K562 (cell line): ENCODE measurements at places on chromosomes 11 and 22.

DNA sequence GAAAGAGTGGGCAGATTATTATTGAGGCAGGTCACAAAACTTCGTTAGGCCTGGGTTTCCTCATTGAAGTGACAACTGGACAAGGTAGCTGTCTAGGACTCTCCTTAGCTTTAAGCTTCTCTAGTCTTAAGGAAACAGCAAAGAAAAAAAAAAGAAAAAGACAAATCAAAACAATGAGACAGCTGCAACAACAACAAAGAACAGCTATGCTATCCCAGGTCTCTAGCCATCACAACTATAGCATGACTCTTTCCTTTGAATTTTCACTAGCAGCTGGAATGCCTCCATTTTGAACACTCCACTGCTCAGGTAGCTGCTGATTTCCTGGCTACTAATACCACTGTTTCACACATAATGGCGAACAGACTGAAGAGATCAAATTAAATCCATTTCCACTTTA is 302.4 kb upstream of the SORL1-AS1 start:
- no peak for DNase-seq

DNA sequence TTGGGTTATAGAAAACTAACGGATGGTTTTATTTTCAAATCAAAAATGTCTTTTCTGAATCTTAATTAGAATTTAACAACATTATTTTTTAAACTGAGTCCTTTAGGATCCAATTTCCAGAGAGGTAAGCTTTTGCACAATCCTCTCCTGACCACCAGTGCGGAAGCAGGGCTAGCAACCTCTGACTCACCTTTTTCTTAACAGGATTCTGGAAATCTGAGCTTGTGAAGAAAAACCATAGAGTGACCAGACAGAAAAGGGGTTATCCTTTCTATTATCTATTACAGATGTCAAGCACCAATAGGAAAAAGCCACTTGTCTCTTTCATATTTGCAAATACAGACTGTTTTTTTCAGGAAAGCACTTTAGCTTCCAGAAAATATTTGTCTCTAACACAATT is 25.3 kb downstream of the ALG9 start:
- DNase-seq, result no peak

- no peak for DNase-seq
These were observed 121.3 kb downstream of the NECTIN1 start for GRCh38 chr11:119607726-119608125.

- no peak for DNase-seq
These were observed 83.6 kb upstream of the BLID start for GRCh38 chr11:122199661-122200060.

GRCh38 chr11:102234779-102235439 is 82.4 kb upstream of the BIRC3 start:
- no peak for DNase-seq

DNA sequence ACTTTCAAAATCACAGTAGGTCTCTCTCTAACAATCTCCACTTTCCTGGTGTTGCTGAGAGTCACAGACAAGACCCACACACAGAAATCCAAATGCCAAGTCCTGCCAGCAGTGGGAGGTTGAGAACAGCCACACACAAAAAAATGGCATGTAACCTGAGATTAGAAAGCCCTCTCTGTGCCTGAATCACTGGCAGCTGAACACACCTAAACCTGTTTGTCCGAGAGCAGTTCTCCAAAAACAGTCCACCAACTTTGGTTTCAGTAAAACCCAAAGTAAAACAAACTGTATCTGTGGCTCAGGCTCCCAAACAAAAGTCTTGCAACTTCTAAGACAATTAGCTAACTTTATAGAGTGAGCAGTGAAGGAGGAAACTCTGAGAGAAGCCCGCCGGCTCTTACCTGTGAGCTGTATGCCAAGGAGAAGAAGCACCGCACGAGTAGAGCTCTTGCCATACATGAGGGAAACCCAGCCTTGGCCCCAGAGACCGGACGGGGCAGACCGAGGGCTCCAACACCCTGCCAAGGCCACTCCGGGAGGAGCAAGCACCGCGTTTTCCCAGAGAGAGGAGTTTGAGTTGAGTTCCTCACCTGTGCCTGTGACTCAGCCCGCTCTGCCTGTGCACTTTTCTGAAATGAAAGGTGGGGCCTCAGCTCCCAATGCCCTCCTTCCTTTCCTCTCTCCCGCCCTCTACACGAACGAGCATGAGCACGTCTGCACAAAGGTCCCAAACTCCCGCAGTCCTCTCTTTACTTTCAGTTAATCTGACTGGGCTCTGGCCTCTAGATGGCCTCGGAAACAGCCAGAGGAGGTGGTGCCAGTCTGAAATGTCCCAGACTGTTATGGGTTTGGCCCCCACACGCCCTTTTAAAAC is at the start of gene MPZL2:
Gene MPZL2 (minus strand): TSS at position 603 of the 874 bp plus-strand sequence. CDS start 144 bp downstream, at position 459.
- no peak for DNase-seq

GRCh38 chr11:10505278-10506007 is 35.5 kb downstream of the RNF141 start:
- DNase-seq, result no peak

GRCh38 chr11:60756307-60757032 is at the start of gene MS4A15:
Gene MS4A15 (plus strand): TSS chr11:60756867. CDS start chr11:60763734, 6,867 bp downstream.
- peak; percentile 57 for DNase-seq

- no peak for DNase-seq
These were observed 7.6 kb downstream of the C11orf58 start for GRCh38 chr11:16745950-16746605.

- DNase-seq, result no peak
These were observed 35.7 kb downstream of the CYB5R2 start for GRCh38 chr11:7637447-7638157.

DNA sequence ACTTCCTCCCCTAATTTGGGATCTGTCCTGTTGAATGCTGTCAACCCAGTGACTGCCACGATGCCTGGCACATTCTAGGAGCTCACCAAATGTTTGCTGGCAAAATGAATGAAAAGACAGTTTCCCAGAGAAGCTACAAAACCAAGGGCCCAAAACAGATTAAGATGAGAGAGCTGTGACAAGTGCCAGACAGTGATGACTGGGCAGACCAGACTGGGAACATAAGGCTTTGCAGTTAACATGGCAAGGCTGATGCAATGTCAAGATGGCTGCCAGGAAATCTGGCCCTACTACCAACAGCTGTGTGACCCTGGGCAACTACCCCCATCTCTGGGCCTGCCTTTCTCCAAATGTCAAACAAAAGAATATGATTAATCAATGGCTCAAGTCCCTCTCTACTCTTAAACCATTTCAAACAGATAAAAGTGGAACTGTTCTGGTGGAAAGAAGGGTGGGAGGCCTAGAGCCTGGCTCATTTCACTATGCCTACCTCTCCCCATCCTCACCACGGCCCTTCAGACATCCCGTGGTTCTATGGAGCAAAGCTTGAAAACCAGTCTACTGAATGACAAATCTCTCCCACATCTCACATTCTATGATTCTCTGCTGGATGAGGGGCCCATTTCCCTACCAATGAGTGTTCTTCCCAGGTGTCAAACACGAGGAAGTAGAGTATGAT is 12.8 kb downstream of the AP1B1 start:
- no peak for DNase-seq

GRCh38 chr11:86138958-86139357 is 70.1 kb upstream of the PICALM start:
- DNase-seq, result no peak

- no peak for DNase-seq
These were observed 12.9 kb upstream of the CD3E start for GRCh38 chr11:118291477-118292135.

DNA sequence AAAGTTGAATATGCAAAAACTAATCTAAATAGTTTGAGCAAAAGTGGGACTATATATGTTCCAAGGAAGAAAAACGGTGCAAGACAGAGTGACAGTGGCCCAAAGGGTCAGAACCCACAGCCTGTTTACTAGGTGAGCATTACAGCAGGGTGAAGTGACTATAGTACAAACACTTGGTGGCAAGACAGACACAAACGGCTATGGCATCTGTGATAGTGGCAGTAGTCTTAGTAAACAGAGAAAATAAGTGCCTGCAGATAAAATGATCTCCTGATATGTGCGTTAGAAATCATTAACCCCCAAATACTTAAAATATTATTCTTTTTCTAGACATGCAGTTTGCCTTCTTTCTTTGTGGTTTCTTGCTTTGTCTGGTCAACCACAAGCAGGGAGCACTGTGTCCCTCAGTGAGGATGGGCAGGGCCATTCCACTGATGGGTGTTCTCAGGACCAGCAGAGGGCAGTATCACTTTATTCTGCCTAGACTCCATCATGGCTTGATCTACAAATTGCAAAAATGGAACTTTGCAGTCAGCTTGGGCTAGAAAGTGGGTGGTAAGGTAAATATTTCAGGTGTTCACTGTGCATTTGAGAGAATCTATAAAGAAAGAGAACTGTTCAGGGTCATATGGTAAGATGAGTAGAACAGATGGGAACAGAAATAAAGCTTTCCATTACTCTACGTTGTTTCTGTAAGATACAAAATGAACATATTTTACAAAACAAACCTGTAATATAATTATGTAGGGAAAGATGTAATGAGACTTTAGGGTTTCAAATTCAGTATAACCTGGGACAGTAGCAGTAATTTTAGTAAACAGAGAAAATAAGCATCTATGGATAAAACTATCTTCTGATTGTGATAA is 198.2 kb downstream of the SWAP70 start:
- peak; percentile 69 for DNase-seq

DNA sequence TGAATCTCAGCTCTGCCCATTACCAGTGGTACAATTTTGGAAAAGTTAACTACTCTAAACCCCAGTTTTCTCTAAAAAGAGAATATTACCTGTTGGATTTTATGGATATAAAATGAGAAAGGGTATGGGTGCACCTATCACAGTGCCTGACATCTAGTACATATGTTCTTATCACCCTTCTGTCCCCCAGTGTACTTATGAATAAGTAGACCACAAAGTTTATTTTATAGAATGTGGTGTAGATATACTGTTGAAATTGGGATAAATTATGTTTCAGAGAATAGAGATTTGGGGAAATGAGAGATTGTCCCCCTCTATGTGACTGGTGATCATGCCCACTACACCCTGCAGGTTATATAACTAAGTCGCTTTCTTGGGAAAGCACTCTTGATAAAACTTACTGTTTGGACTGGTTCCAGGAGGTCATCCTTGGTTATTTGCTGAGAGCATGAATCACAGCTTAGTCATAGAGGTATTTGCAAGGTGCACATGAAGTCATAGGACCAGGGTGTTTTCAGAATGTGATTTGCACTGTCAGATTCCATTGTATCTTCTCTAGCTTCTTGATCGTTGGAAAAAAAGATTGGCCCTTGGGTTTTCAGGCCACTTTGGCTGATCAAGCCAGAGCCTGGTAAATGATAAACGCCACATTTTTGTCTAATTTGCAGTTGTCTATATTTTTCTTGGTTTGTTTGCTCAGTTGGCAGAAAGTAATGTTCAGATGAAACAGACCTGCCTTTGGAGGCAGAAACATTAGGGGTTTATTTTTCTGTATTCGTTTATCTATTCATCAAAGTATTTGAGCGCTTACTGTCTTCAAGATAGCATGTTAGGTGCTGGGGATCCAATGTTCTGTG is 21.3 kb downstream of the STX3 start:
- peak; percentile 30 for DNase-seq

GRCh38 chr11:2132246-2132645 is 6.9 kb downstream of the IGF2 start:
- no peak for DNase-seq

DNA sequence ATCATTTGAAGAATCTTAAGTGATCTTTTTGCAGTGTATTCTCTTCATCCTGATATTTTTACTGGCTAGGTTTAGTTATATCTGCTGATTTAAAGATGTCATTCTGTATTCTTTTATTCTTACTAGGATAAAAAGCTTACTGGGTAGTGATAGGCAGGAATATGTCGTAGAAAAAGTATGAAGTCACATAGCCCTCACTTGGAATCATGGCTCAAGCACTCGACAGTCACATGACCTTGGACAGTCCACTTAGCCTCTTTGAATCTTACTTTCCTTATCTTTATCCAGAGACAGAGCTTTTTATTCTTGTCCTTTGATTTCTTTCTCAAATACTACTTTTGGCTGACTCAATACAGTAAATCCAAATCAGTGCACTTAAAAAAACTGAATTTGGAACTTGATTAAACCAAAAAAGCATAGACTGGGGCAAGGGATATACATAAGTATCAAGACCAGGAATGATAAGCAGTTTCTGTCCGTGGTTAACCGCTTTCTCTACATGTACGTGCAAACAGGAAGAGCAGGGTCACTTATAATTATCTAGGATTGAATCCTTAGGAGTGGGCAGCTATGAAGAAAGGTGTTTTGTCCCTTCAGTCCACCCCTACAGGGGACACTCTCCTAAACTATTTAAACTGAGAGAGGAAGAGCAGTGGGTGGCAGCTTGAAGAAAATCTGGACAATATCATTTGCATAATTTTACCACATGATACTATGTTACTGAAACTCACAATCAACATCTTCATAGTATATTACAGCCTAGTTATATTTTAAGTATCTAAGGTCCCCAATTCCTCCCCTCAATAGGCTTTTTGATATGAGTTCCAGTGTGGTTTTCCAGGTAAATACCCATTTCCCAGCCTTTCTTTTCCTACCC is 8.0 kb downstream of the MMP7 start:
- no peak for DNase-seq

DNA sequence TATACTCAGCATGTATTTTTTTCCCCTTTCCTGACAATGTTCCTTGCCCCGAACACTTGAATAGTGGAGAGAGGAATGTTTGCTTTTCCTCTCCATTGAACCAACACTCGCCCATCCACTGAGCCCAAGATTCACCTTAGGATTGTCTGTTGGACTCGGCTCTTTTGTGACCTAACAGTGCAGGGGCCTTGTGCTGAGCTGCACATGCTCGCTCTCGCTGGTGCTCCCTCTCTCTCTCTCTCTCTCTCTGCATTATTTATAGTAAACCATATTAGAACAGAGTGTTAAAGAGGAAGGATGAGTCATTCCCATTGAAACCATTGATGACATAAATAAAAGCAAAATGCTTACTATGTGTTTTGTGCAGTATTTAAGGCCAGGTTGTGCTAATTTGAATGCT is 20.7 kb downstream of the ZBTB16 start:
- no peak for DNase-seq

DNA sequence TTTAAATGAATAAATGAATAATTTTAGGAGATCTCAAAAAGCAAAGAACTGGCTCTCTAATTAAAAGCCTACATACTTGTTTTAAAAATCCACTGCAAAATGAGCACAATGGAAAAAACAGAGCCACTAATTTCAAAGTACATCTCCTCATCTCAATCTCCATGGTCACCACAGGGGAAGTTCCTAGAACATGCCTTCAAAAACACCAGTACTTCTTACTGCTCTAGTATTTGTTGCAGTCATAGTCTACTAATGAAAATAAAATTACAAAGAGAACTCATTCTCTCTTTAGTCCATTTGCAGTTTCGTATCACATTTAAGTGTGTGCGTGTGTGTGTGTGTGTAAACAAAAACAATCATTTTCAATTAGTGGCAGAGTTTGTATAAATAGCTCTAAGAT is 54.0 kb downstream of the PIK3C2A start:
- DNase-seq, result no peak

GRCh38 chr11:68342459-68343158 is 30.2 kb downstream of the LRP5 start:
- no peak for DNase-seq

DNA sequence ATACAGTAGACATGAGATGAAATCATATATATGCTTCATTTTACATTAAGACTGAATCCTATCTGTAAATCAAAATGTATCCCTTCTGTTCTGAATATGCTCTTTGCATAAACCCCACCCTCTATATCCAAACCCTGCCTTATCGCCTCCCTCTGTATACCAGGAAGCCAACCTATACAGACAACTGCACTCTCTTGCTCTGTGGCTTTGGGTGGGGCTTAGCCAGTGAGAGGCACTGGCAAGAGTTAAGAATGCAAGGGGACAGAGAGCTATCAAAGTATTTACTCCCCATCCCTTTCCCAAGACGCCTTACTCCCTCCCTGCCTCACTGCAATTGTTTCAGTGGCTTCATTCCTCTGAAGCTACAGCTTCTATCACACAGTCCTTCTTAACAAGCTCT is 309.8 kb downstream of the TTC28 start:
- DNase-seq, result peak; percentile 10
